ENCODE measurements at places on chromosomes 12 and 14. TPM values are rescaled to one million over a fixed set of nuclear protein-coding genes. Genes with fewer than 3 reads are reported as not detected.

LYZ gene
- polyA plus RNA-seq = 53.6 TPM

DNA sequence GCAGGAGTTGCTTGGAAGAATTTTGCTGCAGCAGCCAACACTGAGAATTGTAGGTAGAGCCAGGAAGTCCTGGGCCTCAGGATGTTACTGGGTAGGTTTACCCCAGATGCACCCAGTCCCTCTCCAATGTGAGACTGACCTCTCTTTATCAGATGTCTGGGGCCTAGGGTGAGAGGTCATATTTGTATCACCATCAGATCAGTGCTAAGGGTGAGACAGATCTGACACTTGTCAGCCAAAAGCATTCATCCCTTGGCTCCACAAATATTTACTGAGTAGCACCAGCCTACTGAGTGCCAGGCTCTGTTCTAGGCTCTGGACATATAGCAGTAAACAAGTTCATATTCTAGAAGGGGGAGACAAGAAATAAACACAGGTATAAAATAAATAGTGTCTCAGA lies 4.3 kb downstream of the TROAP start:
- no peak for DNase-seq

DNA sequence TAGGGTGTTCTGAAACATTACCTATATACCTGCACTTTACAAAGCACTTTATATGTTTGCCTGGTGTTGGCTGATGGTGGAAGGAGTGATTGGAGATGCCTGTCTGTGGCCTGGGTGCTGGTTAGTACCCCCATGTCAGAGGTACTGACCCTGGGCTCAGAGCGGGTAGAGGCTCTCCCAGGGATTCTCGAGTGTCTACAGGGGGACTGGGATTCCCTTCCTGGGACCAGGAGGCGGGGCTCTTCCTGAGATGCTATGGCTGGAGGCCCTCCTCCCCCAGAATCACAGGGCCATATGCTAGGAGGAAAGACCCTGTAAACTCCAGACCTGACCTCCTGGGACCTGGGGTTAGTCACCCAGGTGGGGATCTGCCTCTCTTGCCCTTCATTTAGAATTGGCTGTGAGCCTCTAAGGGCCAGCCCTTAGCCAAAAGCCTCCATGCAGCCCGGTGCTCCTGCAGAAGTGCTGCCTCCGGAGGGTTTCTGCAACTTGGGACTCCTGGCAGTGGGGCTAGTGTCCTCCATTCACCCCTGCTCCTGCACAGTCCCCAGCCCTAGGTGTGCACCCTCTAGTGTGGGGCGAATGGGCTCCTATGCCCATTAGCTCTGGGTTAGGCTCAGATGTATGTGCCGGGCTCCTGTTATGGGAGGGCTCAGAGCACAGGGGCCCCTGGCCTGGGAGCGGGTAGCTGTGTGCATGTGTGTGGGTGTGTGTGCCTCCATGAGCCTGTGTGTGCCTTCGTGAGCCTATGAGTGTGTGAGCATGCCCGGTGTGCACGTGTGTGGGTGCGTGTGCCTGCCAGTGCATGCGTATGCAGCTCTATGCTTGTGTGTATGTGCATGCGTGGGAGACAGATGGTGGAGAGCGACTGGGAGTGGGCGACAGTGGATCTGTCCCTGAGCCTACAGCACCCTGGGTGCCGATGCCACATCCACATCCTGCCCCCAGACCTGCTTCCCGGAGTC lies 36.6 kb downstream of the RTL1 start:
- DNase-seq = no peak

DNA sequence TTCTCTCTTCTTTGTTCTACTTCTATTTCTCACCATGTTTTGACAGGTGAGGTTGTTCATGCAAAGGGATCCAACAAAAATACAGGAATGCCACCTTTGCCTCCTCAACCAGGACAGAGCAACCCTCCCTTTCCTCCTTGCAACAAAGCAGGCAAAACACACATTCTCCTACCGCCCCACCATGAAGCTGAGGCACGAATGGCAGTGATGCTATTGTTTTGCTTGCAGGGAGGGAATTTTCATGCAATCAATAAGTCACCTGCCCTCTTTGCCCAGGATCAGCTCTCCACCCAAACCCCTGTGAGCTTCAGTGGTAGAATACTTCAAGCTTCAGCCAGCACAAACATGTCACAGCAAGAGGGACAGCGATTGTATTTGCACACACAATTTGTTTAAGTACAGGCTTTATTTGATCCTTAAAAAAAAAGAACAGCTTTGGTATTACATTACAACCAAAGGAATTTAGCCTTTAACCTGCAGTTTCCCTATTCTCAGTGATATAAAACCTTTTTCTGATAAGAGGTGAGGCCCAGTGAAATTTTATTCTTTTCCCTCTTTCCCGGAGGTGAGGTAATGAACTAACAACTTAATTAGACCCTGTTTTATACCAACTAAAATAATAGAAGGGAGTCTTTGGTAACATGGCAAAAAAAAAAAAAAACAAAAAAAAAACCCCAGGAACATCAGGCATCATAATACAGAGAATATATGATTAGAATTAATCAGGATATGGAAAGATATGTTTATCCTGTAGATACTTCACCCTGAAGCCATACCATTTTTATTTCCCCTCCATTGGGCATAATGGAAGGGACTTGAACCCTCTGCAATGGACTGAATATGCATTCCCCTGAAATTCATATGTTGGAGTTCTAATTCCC lies 87.0 kb upstream of the EEA1 start:
- peak; percentile 44 for DNase-seq

- DNase-seq = no peak
These were observed 12.8 kb upstream of the MLEC start for GRCh38 chr12:120674097-120674636.
